ENCODE measurements at places on chromosomes 13 and 19. TPM values are rescaled to one million over a fixed set of nuclear protein-coding genes. Genes with fewer than 3 reads are reported as not detected.

GRCh38 chr19:24099829-24100228 lies 12.8 kb downstream of the ZNF254 start:
- DNase-seq = no peak

- DNase-seq = no peak
Measured at GRCh38 chr13:73497430-73497829, 438.6 kb downstream of the KLF5 start.

GRCh38 chr19:39969266-39969665 lies 1.7 kb upstream of the PSMC4 start:
- DNase-seq = no peak

- DNase-seq = no peak
Measured at GRCh38 chr19:39531834-39532232, 819 bp downstream of the EID2B start.

DNA sequence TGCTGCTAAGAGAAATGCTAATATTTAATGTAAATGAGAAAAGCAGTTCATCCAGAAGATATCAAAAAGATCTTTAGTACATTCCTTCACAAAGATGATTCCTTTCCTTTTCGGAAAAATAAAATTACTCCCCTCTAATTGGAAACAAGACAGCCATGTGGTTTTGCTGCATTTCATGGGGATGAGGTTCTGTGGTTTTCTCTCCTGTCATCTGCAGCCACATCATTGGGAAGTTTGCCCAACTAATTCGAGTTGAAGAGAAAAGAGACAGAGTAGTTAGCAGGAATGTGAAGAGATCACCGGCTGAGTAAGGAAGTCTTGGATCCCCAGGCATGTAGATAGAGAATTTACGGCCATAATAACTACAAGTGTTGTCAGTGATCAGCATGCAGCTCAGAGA lies 122.1 kb downstream of the CYSLTR2 start:
- DNase-seq = no peak

- no peak for DNase-seq
Measured at GRCh38 chr19:46386151-46386550, 27.2 kb downstream of the CCDC8 start.

GRCh38 chr13:113849981-113850721 lies 13.7 kb downstream of the GAS6 start:
- no peak for DNase-seq

The SIGLECL1 gene
- not detected for total RNA-seq

The C13orf42 gene
- 0.96 TPM for total RNA-seq

The CCDC70 gene
- total RNA-seq = not detected

The PEAK3 gene
- not detected for total RNA-seq

The MRPS31 gene
- 61.5 TPM for total RNA-seq

The SNRPA gene
- total RNA-seq = 179 TPM

Data from neural progenitor cell (in vitro differentiated cells).